ENCODE measurements at places on chromosomes 3 and 15.

GRCh38 chr15:29713784-29714183 lies 108.5 kb downstream of the TJP1 start:
- no peak for DNase-seq

DNA sequence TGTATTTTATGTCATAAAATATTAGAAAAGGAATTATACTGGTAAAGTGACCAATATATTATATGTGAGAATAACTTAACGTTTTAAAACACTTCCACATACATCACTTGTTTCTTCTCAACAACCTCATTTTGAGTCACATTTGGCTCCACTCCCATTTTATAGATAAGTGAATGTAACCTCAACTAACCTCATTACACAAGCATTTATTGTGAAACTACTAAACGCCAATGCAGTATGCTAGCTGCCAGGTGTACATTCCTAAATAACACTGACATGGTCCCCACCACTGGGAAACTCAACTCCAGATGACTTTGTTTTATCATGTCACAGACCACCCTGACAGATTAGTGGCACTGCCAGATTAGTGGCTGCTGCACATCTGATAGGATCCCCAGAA lies 249.7 kb upstream of the CNTN4 start:
- DNase-seq, result no peak

GRCh38 chr3:64686446-64686908 lies 1.3 kb downstream of the ADAMTS9 start:
- peak; percentile 2 for DNase-seq

GRCh38 chr3:151814588-151814987 lies 672 bp downstream of the AADAC start:
- DNase-seq, result no peak

GRCh38 chr3:140572334-140572733 lies 105.5 kb upstream of the TRIM42 start:
- no peak for DNase-seq

DNA sequence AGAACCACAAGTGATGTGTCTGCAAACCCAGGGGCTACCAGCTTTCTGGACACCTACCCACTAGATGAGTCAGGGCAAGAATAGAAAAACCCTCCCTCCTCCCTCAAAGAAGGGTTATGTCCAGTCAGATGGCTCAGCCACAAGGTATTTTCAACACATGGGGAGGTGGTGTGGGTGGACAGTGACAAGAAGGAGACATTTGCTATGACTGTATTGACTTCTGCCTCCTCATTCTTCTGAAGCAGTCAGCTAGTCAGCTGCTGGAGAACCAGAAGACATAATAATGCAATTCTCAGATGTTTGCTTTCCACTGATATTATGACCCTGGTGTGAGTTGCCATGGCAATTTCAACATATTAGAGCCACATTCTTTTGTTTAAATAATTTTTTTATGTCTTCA lies 66.7 kb upstream of the GOLGA8B start:
- no peak for DNase-seq

DNA sequence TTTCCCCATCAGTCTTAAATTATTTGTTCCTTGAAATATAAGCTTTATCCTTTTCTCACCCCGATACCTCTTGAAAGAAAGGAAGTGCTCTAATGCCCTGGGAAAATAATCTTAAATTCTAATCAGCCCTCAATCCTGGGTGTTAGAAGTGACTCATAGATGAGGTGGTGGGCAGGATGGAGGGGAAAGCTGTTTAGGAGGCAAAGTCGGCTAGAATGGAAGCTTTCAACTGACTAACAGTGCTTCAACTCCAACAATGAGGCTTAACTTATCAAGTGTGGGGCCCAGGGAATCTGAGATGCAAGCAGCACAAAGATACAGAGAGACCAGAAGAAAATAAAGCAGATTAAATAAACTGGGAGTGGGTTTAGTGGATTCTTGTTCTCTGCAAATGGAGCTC lies 175.8 kb downstream of the EPHB1 start:
- DNase-seq, result no peak

- DNase-seq, result no peak
Observed at GRCh38 chr3:57971975-57972374, 36.2 kb upstream of the FLNB start.

DNA sequence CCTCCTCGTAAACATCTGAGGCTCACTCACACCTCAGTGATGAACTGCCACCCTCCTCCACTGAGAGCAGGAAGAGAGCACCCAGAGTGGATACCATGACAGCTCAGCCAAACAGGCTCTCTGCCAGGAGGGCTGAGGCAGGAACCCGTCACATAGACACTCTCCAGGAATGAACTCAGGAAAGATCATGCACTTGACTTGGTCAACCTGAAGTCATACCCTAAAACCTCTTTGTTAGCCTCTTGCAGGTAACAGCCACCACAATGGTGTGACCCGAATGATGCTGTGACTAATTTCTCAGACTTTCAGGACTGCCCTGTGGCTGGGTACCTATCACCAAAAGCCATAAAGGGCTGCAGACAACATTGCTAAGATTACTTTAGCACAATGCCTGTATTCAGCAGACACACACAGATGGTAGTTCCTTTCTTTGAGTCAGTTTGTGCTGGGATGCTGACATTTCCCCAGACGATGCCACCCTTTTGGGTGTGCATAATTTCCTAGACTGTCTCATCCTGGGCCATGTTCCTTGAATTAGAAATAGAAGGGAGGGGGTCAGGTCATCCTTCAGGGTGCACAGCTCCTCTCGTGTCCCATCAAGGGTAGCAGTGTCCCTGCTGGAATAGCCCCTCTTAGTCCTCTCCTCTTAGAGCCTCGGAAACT lies 30.3 kb downstream of the CX3CR1 start:
- no peak for DNase-seq

DNA sequence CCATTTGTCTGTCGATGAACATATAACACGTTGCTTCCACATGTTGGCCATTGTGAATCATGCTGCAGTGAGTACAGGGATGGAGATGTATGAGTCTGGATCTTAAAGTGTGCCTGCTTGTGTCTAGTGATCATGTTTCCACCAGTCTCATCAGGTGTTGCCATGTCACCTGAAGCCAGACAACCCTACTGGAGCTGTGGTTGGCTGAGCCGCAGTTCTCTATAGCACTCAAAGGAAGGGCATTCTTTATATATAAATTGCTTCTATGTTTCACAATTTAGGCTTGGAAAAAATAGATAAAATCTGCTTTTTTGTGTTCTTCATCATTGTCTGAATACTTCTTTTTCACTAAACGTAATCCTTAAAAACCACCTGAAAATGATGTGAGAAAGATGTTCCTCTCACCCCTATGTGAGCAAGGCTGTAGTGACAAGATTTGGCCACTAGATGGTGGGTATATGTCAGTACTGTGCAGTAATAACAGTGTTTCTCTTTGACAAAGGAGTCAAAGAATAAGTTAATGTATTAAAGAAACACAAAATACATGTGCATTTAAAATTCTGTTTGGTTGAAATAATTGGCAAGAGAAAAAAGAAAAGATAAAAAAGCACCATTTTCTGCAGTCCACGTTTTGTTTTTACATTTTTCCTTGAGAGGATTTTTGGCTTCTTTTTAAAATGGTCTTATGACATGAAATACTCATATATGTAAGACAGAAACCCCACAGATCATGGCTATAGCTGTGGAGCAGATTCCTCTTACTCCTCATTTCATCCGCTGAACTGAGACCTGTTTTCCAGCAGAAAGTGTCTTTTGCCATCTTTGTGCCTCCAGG lies 394.5 kb upstream of the DPPA4 start:
- peak; percentile 39 for DNase-seq

DNA sequence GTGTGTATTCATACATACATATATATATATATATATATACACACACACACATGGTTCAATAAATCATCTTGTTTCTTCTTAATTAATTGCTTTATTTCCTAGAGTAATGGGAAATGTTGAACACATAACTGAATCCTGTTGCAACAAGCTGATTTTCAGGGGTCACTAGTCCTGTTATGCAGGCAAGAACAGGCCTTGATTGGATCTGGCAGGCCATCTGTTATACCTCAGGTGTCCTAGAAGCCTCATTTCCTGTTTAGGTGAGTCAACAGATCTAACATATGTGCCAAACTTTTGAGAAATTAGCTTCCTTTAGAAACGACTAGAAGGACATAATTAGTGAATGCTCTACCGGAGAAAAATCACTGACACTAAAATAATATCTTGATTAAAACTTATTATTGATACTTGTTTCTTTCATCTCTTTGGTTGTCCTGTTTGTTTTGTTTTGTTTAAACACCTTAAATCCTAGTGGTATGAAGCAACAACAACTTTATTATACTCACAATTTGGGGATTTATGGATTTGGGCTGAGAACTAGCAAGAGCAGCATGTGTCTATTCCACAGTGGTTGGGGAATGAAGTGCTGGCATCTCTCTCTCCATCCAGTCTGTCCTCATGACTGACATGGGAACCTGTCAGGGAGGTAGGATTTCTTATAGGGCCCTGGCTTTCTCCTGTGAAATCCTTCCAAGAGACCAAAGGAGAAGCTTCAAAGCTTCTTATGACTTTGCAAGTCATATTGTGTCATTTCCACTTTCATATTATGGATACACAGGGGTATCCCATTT lies 552.6 kb downstream of the NSUN3 start:
- no peak for DNase-seq

- no peak for DNase-seq
Observed at GRCh38 chr3:85662462-85662861, 703.7 kb downstream of the CADM2 start.

DNA sequence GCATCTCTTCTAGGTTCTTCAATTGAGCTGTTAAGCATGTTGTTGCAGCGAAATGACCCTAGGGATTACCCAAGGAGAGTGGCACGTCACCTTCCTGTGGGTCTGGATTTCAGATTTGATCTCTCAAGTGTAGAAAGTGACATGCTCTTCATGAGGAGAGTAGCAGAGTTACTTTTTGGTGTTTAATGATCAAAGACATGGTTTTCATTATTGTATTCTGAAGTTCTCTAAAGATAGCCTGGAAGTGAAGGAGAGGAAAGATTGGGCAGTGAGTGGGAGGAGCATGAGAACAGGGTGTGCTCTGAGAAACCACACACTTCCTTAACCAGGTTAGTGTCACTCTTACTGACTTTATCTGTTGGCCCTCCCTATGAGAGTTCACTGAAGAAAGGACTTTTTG lies 153.6 kb downstream of the AKAP13 start:
- peak; percentile 33 for DNase-seq

- DNase-seq, result no peak
Observed at GRCh38 chr3:134312072-134312872, 61.6 kb upstream of the RYK start.

GRCh38 chr15:52523647-52524046 lies 5.0 kb downstream of the MYO5A start:
- DNase-seq, result peak; percentile 26

DNA sequence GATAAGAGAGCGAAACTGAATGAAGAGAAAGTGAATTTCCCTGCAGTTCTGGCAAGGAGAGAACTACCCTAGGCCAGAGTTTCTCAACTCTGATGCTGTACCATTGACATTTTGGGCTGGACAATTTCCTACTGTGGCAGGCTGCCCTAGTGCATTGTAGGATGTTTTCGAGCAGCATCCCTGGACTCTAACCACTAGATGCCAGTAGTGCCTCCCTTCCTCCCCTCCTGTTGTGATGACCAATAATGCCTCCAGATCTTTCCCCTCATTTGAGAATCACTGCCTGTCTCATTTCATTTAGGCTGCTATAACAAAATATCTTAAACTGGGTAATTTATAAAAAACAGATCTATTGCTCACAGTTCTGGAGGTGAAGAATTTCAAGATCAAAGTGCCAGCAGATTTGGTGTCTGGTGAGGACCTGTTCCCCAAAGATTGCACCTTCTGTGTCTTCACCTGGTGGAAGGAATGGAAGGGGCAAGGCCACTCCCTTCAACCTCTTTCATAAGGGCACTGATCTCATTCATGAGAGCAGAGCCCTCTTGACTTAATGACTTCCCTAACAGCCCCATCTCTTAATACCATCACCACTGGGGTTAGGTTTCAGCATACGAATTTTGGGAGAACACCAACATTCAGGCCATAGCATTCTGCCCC lies 188.9 kb upstream of the MEIS2 start:
- DNase-seq, result no peak

GRCh38 chr3:181464033-181464694 lies 247.6 kb upstream of the SOX2 start:
- DNase-seq, result no peak

- no peak for DNase-seq
Observed at GRCh38 chr3:57889807-57890206, 118.4 kb upstream of the FLNB start.

GRCh38 chr15:57422113-57422754 lies 45.9 kb downstream of the CGNL1 start:
- DNase-seq, result peak; percentile 55

GRCh38 chr3:161305095-161305991 lies 66.0 kb downstream of the SPTSSB start:
- peak; percentile 64 for DNase-seq

- no peak for DNase-seq
Observed at GRCh38 chr3:197076415-197076814, 46.8 kb upstream of the MELTF start.

DNA sequence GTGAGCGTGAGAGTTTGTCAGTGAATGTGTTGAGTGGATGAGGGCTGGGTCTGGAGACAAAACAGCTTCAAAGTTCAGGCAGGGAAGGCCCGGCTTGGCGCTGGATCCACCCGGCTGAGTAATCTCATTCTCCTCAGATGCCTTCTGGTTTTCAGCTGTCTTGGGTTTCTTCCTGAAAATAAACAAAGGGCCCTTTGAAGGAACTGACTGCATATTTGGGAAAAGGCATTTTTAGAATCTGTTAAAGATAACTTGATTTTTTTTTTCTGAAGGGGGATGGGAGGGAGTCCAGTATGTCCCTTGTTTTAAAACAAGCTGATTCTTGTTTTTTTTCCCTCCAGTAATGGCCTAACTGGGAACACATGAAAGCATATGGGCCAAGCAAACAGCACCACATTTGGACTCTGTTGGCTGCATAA lies 86.4 kb downstream of the TIGIT start:
- no peak for DNase-seq
